ENCODE measurements at places on chromosomes 4 and X.

GRCh38 chr4:19455196-19455595 is 796.5 kb upstream of the SLIT2 start:
- DNase-seq = no peak

GRCh38 chr4:98482847-98483806 is 175.3 kb downstream of the TSPAN5 start:
- DNase-seq = peak; percentile 59

- DNase-seq = no peak
These were observed 91.8 kb upstream of the POU3F4 start for GRCh38 chrX:83416273-83416672.

GRCh38 chr4:69497886-69498395 is 2.2 kb upstream of the UGT2B4 start:
- no peak for DNase-seq

DNA sequence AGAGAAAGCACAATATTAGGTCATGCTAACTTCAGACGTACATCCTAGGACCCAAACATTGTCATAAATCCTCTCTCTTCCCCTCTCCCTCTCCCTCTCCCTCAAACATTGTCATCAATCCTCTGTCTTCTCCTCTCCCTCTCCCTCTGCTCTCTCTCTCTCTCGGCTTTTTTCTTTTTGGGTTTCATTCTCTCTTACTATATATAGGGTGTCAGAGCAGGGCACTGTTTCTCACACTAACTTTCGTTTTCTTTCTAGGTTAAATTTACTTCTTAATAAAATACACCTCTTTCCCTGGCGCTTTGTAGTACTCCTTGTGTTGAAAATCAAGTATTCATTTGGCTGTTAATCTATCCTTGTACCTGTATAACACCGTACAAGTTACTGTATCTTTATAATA is 37.0 kb upstream of the HERC5 start:
- no peak for DNase-seq

- no peak for DNase-seq
These were observed 566.1 kb upstream of the BOD1L1 start for GRCh38 chr4:14193601-14194000.

DNA sequence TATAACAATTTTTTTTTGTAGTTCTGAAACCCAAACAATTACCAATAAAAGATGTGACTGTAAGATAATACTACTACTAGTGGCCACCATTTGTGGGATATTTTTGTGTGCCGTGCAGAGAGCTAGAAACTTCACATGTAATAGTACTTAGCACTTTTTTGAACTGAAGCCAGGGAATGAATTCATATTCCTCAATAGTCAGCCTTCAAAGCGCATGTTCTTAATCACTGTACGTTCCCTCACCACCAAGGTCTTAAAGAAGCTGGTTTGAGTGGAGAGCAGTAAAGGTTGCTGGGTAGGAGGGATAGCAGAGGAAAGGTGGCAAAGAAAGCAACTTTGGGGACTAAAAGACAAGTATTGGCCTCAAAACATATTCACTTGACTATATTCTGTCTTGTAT is 9.6 kb upstream of the RUFY3 start:
- DNase-seq = no peak

GRCh38 chr4:60657807-60658206 is 542.3 kb upstream of the ADGRL3 start:
- DNase-seq = no peak

DNA sequence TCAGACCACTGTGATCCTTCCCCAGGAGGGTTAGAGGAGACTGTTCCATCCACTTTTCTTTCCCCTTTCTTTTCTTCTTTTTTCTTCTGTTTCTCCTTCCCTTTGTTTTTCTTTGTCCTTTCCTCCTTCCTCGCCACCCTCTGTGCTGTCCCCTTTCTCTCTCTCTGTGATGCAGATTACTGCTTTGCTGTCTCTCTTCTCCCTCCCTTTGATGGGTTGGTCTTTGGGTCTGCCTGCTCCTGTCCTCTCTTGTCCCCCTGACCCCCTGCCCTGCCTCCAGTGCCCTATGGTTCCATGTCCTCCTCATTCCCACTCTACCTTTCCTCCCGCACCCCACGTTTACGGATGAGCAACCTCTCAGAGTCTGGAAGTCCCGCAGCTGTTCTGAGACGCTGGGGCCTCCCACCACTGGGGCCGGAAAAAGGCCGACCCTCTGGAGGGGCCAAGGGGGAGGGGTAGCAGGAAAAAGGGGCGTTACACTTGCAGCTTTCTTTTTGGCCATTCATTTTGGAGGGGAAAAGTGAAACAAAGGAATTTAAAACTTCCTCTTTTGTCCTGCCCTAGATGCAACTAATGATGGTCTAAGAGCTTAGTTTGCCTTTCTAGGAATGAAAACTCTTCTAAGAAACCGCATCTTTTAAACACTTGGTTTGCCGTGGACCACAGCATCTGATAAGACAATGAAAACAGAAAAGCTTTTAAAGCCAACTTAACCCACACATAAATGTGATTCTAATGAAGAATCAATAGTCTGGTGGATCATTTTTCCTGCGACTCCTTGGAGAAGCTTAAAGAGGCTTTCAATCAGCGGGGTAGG is 24.5 kb upstream of the TSR2 start:
- DNase-seq = no peak
